ENCODE measurements at places on chromosomes 11 and 22.

DNA sequence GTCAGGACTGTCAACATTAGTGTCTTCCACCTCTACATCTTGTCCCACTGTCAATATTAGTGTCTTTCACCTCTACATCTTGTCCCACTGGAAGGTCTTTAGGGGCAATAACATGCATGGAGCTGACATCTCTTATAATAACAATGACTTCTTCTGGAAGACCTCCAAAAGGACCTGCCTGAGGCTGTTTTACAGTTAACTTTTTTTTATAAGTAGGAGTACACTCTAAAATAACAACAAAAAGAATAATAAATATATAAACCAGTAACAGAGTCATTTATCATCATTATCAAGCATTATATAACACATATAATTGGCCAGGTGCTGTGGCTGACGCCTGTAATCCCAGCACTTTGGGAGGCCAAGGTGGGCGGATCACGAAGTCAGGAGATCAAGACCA is 57.5 kb downstream of the PAK1 start:
- DNase-seq = no peak

DNA sequence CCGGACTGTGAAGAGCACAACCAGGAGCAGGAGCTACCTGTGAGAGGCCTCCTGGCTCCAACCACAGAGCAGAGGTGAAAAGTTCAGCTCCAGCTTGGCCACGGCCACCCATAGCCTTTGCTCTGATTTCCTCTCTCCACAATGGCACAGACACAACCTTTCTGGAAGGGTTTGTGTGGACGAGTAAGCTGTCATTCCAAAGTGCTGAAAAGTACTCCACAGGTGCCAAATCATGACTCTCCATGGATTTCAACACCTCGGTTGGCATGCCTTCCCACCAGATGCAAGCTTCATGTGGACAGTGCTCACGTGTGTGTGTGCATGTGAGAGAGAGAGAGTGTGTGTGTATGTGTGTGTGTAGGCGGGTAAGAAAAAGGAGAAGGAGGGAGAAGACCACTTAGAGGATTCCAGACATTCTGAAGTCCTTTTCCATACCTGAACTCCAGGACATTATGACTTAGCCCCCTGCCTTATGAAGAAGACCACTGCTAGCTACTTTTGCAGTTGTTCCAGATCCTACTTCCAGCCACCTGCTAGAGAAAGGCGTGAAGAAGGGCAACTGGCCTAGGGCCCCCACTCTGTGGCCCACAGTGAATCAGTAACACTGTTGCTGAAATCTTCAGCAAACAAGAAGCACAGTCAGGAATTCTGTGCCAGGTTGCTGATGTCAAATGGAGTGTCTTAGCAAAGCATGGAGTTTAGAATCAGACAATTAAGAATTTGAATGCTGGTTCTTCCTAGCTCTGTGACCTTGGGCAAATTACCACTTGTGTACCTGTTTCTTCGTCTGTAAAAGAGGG is 13.9 kb upstream of the NAV2 start:
- DNase-seq = no peak

DNA sequence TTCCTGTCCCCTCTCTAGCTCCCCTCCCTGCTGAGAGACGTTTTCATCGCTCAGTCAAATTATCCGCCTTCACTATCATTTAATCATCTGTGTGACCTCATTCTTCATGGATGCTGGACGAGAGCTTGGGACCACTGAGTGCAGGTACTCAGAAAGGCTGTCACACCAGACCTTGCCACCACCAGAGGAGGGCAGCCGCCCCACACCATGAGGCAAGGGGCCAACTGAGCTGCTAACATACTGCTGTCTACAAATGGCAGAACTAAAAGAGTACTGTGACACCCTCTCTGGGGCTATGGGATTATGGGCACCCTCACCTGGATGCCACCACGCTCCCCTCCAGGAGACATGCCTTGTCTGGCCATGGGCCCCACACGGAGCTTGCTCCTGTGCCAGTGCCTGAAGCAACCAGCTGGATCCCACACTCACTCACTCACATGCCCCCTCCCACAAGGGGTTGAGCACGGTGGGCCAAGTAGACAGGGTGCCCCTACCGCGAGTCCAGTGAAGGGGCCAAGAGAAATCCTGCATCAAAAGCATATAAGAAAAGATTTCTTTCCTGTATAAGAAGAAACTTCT is 670.0 kb upstream of the CCDC90B start:
- DNase-seq = no peak

GRCh38 chr11:30816959-30817880 is 231.1 kb upstream of the MPPED2 start:
- no peak for DNase-seq

DNA sequence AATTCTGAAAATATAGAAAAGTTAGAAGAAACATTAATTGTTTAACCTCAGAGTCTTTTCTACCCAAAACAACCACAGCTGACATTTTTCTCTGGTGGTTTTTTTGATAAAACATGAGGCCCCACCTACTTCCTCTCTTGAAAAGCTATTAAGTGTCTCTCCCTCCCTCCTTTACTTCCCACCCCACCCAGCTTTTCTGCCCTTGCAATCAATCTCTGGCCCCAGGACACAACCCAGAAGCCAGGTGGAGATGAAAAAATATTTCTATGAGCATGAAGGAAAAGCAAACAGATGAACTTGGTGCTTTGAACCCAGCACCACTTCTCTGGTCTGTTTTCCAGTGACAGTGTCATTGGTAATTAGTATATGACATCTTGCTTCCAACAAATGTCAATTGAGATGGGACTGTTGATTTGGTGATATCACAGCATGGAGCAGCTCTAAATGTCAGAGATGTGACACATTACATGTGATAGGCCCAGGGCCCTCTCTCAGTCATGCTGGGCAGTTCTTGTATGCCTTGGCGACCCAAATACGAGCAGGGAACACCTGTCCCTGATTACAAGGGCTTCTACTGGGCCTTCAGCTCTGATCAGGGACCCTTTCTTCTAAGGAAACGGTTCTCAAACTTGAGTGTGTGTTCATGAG is 23.9 kb upstream of the TMPRSS13 start:
- DNase-seq = peak; percentile 30

DNA sequence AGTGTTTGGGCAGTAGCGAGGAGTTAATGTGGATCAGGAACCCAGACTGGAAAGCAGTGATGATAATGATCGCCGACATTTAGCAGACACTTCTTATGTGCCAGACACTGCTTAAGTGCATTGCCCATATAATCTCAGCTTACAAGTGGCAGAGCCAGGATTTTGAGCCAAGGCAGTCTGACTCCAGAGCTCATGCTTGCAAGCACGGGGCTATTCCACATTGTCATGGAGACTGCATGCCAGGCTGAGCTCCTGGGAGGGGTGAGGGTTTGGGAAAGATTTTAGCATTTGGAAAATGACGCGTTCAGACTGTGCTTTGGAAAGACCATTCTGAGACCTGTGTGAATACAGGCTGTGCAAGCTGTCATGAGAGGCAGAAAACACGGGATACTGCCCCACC is 302.7 kb downstream of the DDX10 start:
- DNase-seq = no peak
